ENCODE measurements at places on chromosomes 13 and 19.

DNA sequence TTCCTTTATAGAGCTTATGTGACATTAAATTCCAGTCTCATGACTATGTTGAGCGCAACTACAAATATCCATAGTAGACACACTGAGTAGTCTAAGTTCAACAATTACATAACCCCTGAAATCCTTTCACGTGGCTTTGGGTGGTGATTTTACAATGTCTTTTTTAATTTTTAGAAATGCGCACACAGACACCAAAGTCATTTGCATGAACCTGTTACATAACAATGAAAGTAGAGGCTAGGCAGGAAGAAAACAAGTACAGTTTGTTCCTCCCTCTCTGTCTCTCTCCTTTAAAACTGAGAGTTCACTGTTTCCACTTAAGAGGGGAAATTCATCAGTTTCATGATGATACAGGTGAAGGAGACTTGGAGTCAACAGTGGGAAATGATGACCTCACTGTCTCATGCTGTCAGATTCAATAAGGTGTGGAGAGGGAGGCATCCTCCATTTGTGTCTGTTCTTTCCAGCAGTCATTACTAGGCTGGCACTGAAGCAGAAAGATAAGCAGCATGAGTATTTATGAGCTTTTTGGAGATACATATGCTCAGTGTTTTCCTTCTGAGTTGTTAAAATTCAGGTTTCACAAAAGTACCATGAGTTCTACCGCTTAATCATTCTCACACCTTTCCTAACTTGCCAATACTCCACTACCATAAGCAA is 201.8 kb downstream of the LHFPL6 start:
- H3K4me3 ChIP-seq: no peak overlapping the region
- no peak overlapping the region for H3K27ac ChIP-seq
- DNase-seq: no peak
- H3K36me3 ChIP-seq: no peaks in the 10 kb centered on the region
- H3K27me3 ChIP-seq: no peaks in the 10 kb centered on the region
- no peaks in the 10 kb centered on the region for H3K4me1 ChIP-seq

DNA sequence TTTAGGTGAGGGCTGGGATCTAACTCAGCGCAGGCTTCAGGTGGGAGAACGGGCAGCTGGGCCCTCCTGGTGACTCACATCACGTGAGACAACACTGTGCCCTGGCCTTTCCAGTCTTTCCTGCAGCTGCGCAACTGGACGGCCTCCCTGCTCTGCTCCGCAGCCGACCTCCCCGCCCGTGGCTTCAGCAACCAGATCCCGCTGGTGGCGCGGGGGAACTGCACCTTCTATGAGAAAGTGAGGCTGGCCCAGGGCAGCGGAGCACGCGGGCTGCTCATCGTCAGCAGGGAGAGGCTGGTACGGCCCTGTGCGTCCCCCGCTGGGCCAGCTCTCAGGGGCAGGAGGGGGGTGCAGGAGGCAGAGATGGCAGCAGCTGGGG is 8.8 kb downstream of the SPPL2B start:
- peaks cover 10% of the 10 kb centered on the region for H3K36me3 ChIP-seq
- H3K4me1 ChIP-seq: peaks cover 4% of the 10 kb centered on the region
- no peak for DNase-seq
- no peak overlapping the region for H3K27ac ChIP-seq
- H3K27me3 ChIP-seq: no peaks in the 10 kb centered on the region

- H3K27me3 ChIP-seq: no peaks in the 10 kb centered on the region
- no peak overlapping the region for H3K4me3 ChIP-seq
- H3K27ac ChIP-seq: no peak overlapping the region
- H3K36me3 ChIP-seq: no peaks in the 10 kb centered on the region
Measured at GRCh38 chr13:51298812-51299211, 40.7 kb upstream of the SERPINE3 start.

DNA sequence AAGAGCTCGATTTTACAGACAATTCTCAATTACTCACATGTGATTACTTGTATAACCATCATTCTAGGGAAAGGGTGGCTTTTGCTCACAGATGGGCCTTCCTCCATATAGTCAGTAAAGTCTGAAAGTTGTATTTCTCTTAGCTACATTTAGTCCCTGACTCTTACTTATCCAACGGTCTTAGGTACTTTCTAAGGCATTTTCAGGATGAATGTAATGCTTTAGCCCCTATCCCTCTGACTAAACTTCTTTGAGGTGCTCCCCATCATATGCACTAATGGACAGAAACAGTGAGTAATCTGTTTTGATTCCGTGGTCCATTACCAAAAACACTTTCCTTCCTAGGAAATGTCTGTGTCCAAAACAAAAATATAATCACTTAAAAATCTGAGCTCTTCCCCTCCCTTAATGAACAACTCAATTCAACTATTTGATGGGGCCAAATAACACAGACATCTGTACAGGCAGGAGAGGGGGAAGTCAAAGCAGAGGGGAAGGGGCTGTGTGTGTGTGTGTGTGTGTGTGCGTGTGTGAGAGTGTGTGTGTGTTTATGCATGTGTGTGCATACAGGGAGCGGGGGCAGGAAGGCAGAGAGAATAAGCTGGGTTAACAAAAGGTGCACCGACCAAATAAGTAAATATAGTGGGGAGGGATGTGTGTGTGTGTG is 84.9 kb downstream of the USP12 start:
- H3K4me3 ChIP-seq: no peak overlapping the region
- H3K27ac ChIP-seq: no peak overlapping the region
- no peaks in the 10 kb centered on the region for H3K27me3 ChIP-seq
- H3K4me1 ChIP-seq: no peaks in the 10 kb centered on the region
- no peak for DNase-seq

- H3K4me3 ChIP-seq: no peak overlapping the region
- no peak for DNase-seq
- H3K27me3 ChIP-seq: peaks cover 24% of the 10 kb centered on the region
Measured at GRCh38 chr19:16736709-16737108, 17.1 kb downstream of the NWD1 start.
